ENCODE measurements at places on chromosomes 3 and 15.
A peak's percentile ranks its signal among the peaks of the same experiment; 100 is the strongest.

DNA sequence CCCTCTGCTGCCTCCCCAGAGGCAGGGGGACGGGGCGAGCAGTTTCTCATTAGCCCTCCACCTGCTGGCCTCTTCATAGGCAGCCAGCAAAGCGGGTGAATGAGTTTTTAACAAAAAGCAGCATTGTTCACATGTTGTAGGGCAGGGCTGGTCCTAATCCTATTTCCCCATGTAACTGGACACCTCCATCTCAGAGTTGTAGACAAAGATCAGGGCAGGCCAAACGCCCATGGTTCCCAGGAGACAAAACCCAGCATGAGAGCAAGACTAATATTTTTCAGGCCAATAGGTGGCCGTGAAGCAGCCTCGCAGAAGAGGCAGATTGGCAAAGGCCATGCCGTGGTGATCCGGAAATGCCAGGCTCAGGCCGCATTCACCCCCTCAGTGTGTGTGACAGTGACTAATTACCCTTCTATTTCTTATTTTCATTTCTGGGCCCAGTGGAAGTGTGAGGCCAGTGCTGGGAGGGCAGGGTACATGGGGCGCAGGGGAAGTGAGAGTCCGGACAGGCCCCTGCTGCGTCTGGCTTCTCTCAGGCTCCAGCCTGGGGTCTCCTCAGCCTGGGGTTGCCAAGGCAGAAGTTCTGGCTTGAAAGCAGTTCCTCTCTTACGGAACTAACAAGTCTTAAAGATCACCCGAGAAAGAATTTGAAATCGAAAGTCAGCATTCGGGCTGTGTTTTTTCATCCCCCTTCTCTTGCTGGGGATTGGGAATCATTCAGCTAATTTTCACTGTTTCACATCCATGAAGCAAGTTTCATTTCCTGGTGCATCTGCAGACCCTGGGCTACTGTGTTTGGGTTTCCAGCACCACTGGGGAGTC lies 64.8 kb downstream of the BOC start:
- no peak for DNase-seq

GRCh38 chr3:141597931-141598330 lies 111.1 kb downstream of the RASA2 start:
- DNase-seq = no peak

GRCh38 chr15:32685576-32685975 lies 32.2 kb upstream of the GREM1 start:
- no peak for DNase-seq

DNA sequence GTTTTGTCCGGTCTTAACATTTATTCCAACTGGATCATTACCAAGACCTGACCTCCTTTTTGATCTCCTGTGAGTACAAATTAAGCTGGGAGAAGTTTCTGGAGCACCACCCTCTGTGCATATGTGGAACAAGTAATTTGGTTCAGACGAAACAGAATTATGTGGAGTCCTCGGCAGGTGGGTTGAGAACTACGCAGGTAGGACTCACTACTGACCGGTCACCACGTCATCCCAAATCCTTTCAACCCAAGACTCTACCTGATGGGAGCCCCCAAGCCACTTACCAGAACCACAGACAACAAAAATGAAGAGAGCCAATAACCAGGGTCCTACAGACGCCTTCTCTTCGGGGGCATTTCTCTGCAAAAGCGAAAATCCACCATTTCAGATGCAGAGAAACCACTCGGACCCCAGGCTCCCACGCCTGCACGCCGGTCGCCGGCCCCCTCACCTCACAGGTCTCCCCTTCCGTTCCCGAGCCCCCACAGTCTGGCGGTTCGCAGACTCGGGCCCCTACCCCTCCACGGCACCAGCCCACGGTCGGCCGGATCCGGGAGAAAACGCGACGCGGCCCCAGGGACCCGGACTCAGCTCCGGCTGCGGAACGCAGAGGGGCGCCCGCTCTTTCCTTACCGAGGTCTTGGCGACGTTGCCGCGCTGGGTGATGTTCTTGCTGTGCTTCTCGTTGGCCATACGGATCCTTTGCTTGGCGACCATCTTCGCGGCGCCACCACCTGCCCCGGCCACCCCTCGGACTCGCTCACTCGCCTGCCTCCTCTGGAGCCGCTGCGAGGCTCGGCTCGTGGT lies 674 bp downstream of the SERP1 start:
- peak; percentile 32 for DNase-seq

DNA sequence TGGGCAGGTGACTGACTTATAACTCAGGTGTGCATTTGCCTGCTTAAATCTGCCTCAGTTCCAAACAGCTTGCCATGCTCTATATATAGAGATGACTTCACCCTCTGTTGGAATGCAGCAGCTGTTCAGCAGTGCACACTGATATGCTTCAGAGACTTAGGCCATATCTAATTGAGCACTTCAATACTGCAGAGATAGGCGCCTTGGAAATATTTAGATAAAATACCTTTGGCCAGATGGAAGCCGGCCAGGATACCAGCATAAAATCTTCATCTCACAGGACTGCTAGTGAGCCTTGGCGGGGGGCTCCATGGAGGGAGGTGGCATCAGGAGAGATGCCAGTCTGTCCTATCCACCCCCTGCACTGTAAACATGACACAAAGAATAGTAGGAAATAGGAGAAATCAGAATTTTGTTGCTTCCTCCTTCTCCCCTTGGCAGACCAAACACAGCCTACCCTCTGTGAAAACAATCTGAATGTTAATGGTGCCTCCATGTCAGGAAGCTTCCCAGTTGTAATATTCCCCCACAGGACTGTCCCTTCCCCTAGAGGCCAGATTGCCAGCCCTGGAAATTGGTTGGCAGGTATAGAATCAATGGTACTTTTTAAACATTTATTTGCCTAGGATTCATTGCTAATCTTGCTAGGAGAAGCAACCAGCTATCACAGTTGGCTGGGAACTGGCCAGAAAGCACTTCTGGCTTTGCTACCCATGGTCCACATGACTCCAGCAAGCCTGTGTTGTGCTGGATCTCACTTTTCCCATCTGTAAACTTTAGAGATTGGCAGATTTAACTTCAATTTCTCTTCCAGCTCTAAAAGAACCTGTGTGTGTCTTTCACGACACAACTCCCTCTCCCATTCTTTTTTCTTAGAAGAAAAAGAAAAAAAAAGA lies 215.5 kb upstream of the KCNMB2 start:
- no peak for DNase-seq

DNA sequence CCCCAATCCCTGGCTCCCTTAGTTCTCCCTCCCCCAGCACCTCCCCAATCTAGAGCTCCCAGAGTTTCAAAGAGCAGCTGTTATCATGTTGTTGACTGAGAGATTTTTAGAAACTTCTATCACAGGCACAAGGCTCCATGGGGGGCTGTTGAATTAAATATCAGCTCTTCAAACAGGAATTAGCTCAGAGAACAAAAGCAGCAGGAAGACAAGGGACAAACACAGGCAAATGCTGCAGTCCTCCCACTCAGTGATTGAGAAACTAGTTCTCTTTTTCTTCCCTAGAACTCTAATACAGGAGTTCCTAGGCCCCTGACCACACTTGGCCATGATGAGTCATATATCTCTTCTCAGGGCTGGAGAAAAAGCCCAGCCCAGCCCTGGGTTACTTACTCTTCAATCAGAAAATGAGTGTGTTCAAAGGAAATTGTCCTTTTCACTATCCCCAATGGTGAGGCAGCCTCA lies 262.1 kb downstream of the IGSF11 start:
- DNase-seq = no peak

GRCh38 chr15:73899197-73900094 lies 26.1 kb downstream of the TBC1D21 start:
- DNase-seq = no peak

GRCh38 chr3:27671101-27671500 lies 51.0 kb downstream of the EOMES start:
- no peak for DNase-seq

GRCh38 chr3:11226042-11226370 lies 46.2 kb upstream of the ATG7 start:
- no peak for DNase-seq

- DNase-seq = no peak
Measured at GRCh38 chr3:152922554-152922953, 87.6 kb downstream of the P2RY1 start.

GRCh38 chr3:144831955-144832716 lies 860.5 kb downstream of the DIPK2A start:
- DNase-seq = no peak

DNA sequence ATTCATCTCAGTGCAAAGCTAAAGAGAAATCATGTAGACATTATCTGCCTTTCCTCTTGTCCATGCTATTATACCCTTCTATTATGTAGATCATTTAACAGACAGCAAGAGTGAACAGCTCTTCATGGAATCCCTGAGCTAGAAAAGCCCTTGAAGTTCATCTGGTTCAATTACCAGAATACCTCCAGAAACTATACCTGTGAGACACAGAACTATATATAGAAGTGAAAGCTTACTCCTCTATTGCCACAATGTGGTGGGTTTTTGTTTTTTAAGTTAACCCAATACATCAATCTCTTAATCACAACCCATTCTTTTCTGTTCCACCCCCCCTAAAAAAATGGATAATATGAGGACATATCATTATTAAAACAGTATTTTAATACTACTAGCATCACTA lies 347.7 kb downstream of the PLCL2 start:
- no peak for DNase-seq

DNA sequence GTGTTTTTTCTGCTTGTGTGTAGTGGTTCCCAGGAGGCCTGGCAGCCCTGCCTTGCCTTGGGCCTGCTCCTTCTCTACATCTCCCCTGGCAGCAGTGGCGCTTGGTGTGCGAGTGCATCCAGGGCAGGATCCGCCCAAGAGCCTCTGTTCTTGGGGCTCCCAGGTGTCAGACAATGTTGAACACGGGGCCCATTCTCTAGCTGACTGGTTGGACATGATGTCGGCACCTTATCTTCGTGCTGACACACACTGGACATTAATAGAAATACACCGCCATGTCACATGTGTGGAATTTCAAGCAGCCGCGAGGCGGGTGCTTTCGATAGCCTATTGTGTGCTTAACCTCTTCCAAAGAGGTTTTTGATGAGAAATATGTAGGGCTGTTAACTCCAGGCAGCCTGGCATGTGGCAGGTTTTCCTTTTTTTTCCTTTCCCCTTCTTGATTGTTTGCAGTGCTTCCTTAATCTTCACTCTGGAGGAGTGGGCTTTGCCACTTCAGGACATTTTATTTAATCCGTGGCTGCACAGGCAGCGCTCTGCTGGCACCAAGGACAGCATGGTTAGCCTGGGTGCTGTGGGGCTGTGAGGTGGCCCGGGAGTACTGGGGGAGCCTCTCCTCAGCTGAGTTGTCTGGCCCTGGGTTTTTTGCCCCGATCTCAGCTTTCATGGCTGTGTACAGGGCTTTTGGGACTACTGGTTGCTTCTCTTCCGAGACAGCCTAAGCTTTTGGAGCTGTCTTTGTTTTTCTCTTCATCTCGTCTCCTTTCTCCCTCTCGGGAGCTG lies 42.5 kb downstream of the CHCHD6 start:
- DNase-seq = no peak

DNA sequence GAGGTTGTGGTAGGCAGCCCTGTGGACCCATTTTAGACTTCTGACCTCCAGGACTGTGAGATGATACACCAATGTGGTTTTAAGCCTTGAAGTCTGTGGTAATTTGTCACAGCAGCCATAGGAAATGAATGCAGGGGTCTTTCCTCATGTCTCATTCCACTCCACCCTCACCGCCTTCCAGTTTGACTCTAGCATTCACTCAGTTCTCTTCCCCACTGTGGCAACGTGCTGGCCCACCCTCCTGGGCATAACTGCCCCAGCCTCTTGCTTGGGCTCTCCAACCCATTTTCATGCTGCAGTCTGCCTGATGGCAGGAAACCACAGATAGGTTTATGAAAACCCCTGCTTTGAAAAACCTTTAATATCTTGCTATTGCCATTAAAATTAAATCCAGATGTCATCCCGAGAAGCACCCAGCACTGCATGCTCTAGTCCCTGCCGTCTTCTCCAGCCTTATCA lies 7.3 kb upstream of the TRNT1 start:
- no peak for DNase-seq

- no peak for DNase-seq
Measured at GRCh38 chr3:12278566-12278965, 10.3 kb upstream of the PPARG start.

GRCh38 chr15:88803241-88803919 lies at the start of gene ACAN:
ACAN (plus strand) TSS chr15:88803436; CDS start chr15:88836207, 32,771 bp downstream.
- no peak for DNase-seq

- DNase-seq = no peak
Measured at GRCh38 chr15:41336549-41336948, 3.9 kb downstream of the NUSAP1 start.

DNA sequence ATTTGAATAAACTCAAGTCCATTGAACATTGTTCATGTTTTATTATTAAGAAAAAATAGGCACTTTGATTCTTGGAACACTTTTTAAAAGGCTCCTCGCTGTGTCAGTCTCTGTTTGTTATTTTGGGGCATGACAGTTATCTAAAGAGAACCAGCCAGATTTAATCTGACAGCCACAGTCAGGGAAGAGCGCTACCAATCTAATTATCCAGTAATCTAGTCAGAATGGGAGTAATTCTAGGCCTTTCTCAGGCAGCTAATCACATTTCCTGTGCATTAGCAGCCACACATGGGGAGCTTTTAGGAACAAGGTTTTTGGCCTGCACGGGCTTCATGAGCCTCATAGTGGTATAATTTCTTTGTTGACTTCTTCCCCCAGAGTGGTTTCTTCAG lies 362.2 kb downstream of the RBMS3 start:
- no peak for DNase-seq

- DNase-seq = no peak
Measured at GRCh38 chr3:132788301-132788671, 66.1 kb upstream of the NPHP3 start.
